ENCODE measurements at places on chromosomes 1 and 21. TPM values are rescaled to one million over a fixed set of nuclear protein-coding genes. Genes with fewer than 3 reads are reported as not detected.

DNA sequence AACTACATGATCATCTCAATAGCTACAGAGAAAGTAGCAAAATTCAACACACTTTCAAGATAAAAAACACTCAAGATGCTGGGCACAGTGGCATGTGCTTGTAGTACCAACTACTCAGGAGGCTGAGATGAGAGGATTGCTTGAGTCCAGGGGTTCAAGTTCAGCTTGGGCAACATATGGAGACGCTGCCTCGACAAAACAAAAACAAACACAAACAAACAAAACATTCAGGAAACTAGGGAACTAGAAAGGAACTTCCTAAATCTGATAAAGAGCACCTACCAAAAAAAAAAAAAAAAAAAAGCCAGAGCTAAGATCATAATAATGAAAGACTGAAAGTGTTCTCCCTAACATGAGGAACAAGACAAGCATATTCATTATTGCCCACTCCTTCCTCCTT lies 22.8 kb upstream of the RNF186 start:
- H3K27me3 ChIP-seq: no peaks in the 10 kb centered on the region
- H3K36me3 ChIP-seq: no peaks in the 10 kb centered on the region
- H3K4me1 ChIP-seq: no peaks in the 10 kb centered on the region
- no peak overlapping the region for H3K27ac ChIP-seq
- no peak for DNase-seq

DNA sequence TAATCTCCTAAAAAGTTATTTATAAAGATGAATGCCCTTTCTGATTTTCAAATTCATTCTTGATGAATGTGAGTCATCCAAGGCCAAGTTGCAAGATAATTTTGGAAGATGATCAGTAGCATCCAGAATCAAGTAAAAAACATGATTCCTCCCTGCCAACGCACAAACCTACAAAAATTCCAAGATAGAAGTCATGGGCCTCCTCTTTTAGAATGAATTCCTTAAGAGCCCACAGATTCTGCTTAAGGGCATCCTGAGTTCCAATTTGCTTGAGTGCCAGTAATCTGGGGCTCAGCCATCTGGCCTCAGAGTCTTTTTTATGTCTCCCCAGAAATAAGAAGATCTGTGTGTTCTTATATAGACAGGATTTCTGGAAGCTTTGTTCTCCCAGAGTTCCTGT lies 23.2 kb upstream of the SPATA6 start:
- H3K36me3 ChIP-seq: no peaks in the 10 kb centered on the region
- H3K27ac ChIP-seq: no peak overlapping the region
- H3K4me3 ChIP-seq: no peak overlapping the region
- H3K27me3 ChIP-seq: no peaks in the 10 kb centered on the region
- peaks cover 15% of the 10 kb centered on the region for H3K4me1 ChIP-seq

- H3K27ac ChIP-seq: no peak overlapping the region
- H3K4me3 ChIP-seq: no peak overlapping the region
Measured at GRCh38 chr1:39965044-39965443, 10.1 kb downstream of the MFSD2A start.

DNM3 gene
- 3.3 TPM for total RNA-seq

WNT2B gene
- 0.66 TPM for total RNA-seq

DNA sequence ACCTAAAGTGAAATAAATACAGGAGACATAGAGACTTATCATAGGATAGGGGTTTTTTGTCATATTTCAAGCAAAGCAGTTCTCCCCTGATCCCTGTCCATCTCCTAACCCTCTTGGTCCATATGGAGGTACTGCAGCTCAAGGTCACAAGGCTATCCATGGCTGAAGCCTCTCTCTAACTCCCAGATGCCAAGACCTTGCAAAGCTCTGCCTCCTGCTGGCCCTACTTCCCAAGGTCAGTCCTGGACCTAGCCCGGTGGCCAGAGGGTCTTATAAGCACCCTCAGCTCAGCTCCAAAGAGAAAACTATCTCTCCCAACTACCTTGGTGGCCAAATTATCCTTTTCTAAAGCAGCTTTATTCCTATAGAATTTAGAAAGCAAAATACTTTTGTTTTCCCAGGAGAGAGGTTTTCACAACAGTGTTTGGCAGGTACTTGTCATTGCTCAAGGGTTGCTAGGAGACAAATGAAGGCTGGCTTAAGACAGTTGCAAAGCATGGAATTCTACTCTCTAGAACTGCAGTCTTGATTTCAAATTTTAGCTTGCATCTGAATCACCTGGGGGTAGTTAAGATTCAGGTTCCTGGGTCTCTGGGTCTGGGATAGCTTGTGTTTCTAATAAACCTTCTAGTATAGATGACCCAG lies 121.5 kb downstream of the XCL2 start:
- H3K27ac ChIP-seq: no peak overlapping the region
- no peaks in the 10 kb centered on the region for H3K27me3 ChIP-seq
- no peak for DNase-seq
- H3K4me3 ChIP-seq: no peak overlapping the region
- no peaks in the 10 kb centered on the region for H3K36me3 ChIP-seq
- peaks cover 8% of the 10 kb centered on the region for H3K4me1 ChIP-seq

GRCh38 chr21:42991992-42992740 lies 17.8 kb downstream of the PKNOX1 start:
- H3K27ac ChIP-seq: peak overlapping the region; percentile 38
- no peak overlapping the region for H3K4me3 ChIP-seq
- H3K4me1 ChIP-seq: peaks cover 3% of the 10 kb centered on the region
- peak; percentile 35 for DNase-seq

OR2L5 gene
- total RNA-seq: not detected

Data from H9 (cell line).